Astrocyte of the hippocampus (primary cell): ENCODE measurements at places on chromosomes 16 and 17.

DNA sequence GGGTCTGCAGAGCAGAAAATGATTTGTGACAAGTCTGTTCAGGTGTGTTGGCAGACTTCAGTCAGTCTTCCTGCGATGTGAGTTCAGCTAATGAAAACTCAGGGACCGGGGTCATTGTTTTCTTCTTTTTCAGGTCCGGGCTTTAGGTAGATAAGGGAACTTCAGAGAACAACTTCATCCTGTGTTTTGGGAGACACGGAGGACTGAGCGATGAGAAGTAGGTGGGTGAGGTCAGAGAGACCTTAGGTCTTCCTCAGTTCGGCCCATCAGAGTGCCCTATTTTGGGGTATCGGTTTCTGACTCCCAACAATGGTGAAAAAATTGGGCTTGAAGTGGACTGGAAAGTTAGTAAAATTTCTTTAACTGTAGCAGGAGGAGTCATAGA lies 88.9 kb upstream of the ATF7IP2 start:
- DNase-seq = no peak

GRCh38 chr16:54389836-54390494 lies 103.4 kb upstream of the IRX3 start:
- DNase-seq = no peak

GRCh38 chr17:49939318-49939717 lies 29.7 kb upstream of the DLX4 start:
- DNase-seq = no peak

DNA sequence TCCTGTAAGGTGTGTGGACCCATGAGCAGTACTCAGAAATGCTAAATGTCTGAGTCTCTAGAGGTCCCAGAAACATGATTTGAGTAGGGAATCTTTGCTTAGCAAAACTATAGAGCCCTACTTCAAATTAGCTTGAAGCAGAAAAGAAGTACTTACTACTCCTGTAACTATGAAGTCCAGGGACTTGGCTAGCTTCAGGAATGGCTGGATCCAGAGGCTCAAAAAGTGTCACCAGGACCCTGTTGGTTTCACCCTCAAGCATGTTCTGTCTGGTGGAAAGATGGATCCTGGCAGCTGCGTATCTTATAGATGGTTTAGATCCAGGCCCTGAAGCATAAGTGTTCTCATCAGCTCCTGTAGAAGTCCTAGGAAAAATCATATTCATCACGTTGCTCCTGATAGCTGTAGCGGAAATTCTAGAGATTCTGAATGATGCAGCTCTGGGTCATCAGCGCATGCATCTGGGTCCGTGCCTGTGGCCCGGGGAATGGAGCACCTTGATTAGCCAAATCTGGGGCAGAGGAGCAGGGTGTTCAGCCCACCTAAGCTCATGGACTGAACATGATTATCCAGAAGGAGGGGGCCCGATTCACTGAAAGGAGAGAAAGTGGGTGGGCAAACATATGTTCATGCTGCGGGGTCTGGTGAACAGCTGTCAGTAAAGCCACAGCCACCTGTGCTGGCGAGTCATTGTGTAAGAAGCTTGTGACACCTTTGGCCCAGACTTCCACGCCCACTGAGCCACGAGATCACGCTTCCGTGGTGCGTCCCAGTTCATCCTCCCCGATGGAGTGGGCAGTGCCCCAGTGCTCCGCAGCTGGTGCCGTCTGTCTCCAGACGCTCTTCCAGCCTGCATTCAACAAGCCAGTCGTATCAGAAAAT lies 260.6 kb downstream of the CPPED1 start:
- DNase-seq = no peak

- no peak for DNase-seq
Observed at GRCh38 chr16:51815523-51815922, 664.5 kb upstream of the SALL1 start.

DNA sequence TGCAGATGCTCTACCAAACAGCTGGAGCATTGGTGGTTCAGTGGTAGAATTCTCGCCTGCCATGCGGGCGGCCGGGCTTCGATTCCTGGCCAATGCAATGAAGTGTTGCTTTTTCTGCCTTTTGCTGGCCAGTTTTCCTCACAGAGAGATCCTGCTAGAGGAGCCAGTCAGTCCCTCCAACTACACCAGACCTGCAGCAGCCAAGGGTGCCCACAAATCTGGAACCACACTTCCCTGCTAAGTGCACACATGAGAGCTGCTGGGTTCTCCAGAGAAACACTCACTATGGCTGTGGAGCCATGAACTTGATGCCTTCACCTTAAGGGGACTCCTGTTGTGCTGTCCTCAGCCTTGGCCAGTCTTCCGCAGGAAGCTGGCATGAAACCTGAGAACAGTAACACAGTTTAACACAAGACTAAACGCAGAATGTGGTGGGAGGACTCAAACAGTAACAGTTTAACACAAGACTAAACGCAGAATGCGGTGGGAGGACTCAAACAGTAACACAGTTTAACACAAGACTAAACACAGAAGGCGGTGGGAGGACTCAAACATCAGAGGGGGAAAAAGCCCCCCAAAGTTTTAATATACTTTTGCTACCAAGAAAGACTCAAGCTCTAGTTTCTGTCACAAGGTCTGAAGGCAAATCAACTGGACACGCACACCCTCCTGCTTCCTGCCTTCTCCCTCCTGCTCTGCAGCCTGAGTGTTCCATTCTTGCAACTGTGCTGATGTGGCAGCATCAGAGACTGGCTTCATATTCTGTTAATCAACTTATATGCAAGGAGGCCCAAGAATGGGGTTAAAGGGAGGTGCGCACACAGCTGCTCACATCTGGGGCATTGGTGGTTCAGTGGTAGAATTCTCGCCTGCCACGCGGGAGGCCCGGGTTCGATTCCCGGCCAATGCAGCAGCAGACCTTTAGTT lies 12.0 kb downstream of the VAC14 start:
- DNase-seq = peak; percentile 18

DNA sequence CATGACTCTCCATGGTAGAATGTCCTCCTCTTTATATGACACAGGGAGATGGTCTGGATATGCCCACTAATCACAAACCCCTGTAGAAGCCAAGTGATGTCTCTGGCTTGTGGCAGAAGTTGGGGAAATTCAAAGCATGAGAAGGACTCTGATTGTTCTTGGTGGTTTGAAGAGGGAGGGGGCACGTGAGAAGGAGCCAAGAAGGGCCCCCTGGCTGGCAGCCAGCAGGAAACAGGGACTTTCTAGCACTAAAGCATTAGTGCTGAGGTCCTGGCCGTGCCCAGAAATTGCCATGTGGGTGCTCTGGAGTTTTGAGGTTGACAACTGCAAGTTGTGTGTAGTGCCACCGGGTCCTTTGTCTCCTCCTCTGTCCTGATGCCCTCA lies 199.9 kb downstream of the LGALS9B start:
- DNase-seq = peak; percentile 61

GRCh38 chr17:9072696-9073339 lies 51.5 kb downstream of the NTN1 start:
- peak; percentile 55 for DNase-seq

GRCh38 chr17:75555679-75556153 lies 30.2 kb downstream of the LLGL2 start:
- no peak for DNase-seq

GRCh38 chr16:21953541-21953902 lies 361 bp downstream of the UQCRC2 start:
- no peak for DNase-seq

DNA sequence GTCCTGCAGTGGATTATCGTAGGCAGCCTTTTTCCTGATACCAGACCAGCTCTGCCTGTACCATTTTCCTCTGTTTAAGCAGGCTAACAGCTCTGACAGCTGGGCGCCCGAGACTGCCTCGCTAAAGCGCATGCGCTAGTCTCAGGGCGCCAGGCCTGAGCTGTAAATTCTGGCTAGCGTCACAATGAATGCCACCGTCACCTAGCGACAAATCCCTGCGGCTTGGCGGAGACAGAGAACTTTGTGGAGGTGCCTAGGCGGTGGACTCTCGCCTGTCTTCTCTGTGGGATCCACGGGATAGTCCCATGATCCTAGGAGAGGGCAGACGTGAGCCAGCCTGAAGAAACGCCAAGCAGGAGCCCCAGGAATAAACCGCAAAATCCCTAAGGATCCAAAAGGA lies 573.9 kb downstream of the KCNJ18 start:
- no peak for DNase-seq

DNA sequence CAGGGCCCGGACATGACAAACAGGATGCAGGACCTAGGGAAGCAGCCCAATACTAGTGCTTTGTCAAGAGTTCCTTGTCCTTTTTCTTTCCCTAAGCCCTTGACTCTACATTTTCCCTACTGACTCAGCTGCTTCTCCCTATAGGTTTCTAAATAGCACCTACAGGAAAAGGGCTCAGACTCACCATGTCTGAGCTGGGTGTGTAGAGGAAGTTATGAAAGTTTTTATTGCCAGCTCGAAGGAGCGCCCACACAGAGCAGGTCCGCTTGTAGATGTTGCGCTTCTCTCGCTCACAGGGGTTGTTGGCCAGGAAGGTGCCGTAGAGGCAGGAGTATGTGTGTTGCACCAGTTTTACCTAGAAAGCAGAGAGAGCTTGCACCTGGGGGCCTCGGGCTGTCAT lies 10.6 kb downstream of the MTMR4 start:
- no peak for DNase-seq

GRCh38 chr16:58378401-58378800 lies 13.9 kb upstream of the GINS3 start:
- no peak for DNase-seq

DNA sequence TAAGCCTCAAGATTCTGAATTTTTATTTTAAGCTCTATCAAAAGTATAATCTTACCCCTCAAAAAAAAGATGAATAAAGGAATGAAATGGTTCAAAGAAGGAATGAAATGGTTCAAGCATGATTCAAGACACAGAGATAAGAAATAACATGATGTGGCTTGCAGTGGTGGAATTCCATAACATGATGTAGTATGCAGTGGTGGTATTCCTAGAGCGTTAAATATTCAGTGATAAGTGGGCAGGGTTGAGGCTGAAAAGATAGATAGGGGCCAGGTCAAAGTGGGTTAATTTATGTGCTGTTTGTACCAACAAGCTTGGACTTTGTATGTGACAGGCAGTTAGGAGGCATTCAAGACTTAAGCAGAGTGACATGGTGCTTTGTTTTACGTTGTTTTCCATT lies 29.6 kb downstream of the TNRC6A start:
- DNase-seq = no peak
